ENCODE measurements at places on chromosomes 16 and 17.
A peak's percentile ranks its signal among the peaks of the same experiment; 100 is the strongest.

DNA sequence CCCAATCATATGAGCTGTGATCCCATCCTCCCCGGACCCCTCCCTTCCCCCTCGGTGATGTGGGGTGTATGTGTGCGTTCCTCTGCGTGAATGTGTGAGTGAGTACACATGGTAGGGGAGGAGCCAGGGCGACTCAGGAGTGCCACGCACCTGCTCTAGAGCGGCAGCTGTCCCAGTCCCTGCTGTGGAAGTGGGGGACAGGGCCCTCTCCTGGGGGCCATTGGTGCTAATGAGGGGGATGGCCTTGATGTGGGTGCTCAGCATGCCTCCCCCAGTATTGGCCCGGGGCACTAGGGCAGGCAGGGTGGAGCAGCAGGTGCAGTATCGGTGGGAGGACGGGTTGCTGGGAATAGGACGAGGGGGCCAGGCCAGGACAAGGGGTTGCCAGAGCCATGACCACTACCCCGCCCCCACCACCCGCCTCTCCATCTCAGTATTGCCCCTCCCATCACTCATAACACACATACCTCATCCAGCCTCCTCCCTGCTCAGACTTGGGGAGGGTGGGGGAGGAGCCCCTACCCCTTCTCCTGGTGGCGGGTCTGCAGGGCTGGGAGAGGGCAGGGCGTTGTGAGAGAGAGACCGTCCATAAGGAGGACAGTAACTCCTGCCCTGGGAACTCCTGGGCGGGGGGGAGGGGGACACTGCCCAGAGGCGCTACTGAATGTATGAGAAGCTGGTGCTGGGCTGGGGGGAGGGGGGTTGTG lies 8.5 kb downstream of the NR1D1 start:
- no peak for DNase-seq

DNA sequence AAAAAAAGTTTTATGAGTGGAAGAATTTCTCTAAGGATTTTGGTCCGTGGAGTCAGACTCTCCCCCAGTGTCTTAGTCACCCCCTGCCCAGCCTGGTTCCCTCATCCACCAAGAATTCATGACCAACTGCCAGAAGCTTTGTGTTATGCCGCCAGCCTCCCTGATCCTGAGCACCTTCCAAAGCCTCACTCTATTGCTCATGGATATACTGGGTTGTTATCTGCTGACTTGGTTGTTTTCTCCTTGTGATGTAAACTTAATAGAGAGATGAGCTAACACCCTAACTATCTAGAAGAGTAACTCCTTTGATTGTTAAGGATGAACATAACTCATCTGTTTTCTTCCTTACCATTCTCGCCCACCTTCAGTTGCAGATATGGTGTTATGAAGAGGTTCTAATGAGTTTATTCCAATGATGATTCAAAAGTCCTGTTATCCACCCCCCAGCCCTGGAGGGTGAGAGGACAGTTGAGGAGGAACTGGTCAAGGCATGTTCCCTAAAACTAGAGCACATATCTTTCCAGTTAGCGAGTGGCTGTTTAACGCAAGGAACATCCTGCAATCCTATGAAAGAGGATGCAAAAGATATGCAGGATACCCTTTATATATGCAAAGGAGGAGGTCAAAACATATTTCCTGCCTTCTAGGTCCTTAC lies 1.5 kb upstream of the PSMD3 start:
- DNase-seq = peak; percentile 65

DNA sequence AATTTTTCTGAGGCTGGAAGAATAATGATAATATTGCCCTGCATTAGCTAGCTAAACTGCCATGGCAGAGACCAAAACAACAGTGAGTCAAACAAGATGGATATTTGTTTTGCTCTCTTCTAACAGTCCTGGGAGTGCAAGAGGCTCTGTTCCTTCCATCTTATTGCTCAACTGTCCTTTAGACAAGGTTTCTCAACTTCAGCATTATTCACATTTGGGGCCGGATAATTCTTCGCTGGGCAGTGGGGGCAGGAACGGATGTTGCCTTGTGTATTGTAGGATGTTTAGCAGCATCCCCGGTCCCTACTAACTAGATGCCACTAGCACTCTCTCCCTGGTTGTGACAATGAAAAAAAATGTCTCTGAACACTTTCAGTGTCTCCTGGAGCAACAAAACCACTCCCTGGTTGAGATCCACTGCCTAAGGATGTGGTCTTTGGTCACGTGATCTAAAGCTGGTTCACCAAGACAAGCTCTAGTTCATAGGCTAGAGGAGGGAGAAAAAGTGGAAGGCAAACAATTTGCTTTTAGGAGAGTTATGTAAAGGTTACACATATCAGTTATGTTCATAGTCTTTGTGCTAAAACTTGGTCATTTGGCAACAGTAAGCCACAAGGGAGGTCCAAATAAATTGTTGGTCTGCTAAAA lies 144.4 kb downstream of the PCTP start:
- no peak for DNase-seq

GRCh38 chr16:62068747-62069146 lies 32.5 kb upstream of the CDH8 start:
- DNase-seq = no peak

GRCh38 chr17:8542599-8543502 lies 87.7 kb downstream of the MYH10 start:
- peak; percentile 12 for DNase-seq

- DNase-seq = no peak
Observed at GRCh38 chr16:50280932-50281331, 14.6 kb downstream of the ADCY7 start.

- no peak for DNase-seq
Observed at GRCh38 chr17:80453998-80454556, 22.3 kb downstream of the NPTX1 start.

GRCh38 chr17:4881761-4882555 lies 17.4 kb upstream of the C17orf107 start:
- peak; percentile 61 for DNase-seq

DNA sequence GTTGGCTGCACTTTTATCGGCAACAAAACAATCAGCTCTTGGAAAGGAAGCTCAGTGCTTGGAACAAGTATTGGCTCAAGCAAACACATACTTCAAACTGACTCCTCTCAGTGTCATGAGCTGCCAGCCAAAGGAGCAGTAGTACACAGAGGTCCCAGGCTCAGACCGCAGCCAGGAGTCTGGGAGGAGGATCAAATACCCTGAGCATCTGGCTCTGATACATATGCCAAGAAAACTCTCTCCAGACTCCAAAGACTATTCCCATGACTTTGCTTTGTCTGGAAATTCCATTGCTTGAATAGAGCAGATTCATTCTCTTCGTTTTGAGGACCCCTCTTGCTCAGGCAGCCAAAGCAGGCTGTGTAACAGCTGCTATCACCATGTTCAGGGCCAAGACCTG lies 501.6 kb upstream of the PSMD7 start:
- no peak for DNase-seq

GRCh38 chr17:45276031-45276430 lies 14.1 kb upstream of the SPATA32 start:
- no peak for DNase-seq

DNA sequence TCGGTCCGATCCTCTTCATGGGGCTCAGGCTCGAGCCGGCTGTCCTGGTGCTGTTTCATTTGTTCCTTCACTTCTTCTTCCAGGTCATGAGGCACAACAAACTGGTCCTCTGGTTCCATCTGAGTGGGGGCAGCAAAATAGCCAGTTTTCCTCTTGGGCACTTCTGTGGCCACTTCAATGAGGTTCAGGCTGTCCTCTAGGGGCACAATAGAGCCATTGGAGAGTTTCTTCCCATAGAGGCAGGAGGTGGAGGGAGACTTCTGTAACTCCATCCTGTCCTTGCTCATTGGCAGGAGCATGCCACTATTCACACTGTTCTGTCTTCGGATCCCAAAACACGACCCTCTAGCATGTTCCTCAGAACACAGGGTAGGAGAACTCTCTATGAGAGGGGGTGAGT lies 22.9 kb downstream of the MARVELD3 start:
- no peak for DNase-seq

DNA sequence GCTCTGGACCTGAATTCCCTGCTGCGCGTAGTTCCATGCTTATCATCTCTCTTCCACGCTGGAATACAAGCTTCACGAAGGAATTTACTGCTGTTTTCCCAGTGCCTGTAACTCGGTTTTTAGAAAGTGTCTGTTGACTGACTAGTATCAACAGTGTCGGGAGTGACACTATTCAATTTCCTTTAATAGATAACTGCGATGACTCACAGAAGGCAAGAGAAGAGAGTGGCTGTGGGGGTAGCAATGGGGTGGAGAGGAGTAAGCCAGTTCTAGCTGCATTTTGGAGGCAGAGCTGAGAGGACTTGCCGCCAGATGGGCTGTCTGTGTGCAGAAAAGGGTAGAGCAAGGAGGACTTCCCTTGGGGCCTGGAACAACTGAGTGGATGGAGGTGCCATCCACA lies 25.2 kb downstream of the B4GALNT2 start:
- DNase-seq = peak; percentile 49

GRCh38 chr17:4476017-4476416 lies 22.7 kb upstream of the SPNS2 start:
- no peak for DNase-seq

Data from hepatic stellate cell (primary cell).